ENCODE measurements at places on chromosomes 1 and 21.

- DNase-seq: peak; percentile 34
Observed at GRCh38 chr1:227317523-227318015, 723 bp downstream of the CDC42BPA start.

DNA sequence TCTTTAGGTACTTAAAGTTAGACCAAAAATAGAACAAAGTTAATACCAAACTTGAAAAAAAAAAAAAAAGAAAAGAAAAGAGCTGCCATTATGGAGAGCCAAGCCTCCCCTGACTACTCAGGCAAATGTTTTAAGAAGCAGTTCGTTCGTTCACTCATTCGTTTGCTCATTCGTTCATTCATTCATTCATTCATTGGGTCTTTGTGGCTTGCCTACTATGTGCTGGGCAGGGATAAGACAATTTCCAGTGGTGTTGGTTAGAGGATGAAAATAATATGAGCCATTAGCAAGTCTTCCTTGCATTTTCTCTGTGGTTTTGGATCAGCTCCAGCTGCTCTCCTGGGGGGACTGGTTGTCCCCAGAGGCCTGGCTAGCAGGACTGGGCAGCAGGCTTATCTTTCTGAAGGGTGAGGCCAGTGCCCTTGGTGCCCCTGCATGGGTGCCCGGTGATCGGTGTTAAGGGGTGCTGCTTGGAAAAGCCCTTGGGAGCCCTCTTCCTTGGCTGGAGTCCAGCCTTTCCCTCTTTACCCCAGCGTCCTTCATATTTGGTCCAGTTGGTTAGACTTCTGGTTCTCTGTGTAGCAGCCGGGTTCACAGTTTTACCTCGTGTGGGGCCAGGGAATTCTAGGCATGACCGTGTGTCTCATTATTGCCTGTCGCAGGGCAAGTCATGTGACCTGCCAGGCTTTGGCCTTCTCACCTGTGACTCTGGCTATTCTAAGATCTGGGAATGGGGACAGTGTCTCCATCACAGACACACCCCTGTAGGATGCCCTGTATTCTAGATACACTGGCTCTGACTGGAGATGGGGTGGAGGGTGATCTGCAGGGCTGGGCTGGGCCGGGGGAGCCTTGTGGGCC lies 32.8 kb downstream of the LHX4 start:
- DNase-seq: no peak

GRCh38 chr1:204920511-204920910 lies 49.8 kb downstream of the NFASC start:
- DNase-seq: no peak

- no peak for DNase-seq
Observed at GRCh38 chr1:177631770-177632169, 338.1 kb downstream of the SEC16B start.

DNA sequence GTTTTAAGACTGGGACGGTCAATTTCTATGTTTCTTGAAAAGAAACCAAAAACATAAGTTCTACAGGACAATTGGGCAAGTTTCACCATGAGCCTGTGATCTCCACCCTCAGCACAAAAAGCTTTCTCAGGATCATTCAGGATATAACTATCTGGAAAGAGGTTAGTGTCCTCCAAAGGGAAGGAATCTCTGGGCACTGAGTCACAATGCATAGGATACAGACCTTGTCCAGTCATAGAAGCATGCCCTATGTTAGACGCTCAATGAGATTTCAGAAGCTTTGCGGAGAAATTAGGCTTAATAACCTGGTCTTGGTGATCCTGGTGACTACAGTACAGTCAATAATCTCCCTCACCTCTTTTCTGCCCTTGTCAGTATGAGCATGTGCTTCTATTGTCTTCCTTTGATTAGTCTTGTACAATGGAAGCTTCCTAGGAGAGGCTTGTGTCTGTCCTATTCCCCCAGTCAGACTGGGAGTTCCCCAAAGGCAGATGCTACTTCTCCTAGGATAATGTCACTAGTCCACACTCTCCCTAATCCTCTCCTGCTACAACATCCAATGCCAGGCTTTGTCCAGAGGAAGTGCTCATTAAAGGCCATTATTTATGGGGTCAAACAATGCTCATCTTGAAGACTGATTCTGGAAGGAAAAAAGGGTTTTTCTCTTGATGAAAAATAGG lies 97.4 kb downstream of the KCNH1 start:
- no peak for DNase-seq

DNA sequence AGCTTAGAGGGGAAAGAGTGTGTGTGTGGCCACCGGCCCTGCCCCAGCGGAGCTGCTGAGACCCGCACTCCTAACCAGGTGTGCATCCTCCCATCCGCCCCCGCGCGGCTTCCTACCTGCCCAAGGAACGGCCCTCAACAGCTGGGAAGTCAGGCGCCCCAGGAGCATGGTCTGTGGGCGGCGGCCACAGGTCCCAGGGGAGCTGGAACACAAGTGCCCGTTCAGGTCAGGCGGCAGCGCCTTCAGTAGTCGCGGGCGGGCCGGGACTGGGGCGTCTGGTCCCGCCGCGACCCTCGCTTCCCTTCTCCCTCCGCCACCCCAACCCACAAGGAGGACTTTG lies 448 bp downstream of the AURKAIP1 start:
- DNase-seq: peak; percentile 69

DNA sequence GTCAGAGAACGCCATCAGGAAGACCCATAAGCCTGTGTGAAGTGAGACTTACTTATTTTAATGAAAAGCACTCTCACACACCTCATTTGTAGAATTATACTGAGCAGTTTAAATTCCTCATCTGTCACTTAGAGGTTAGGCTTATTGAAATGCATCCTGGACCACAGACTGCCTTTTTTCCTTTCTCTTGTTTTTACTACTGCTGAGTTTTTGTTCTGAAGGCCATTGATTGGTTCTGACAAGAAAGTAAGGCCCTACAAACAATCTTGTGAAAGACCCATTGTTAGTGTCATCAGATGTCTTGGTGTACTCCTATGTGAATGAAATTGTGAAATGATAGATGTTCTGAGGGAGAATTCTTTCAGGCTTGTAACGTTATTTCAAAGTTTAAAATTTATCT lies 1343.3 kb upstream of the ADGRL2 start:
- no peak for DNase-seq

DNA sequence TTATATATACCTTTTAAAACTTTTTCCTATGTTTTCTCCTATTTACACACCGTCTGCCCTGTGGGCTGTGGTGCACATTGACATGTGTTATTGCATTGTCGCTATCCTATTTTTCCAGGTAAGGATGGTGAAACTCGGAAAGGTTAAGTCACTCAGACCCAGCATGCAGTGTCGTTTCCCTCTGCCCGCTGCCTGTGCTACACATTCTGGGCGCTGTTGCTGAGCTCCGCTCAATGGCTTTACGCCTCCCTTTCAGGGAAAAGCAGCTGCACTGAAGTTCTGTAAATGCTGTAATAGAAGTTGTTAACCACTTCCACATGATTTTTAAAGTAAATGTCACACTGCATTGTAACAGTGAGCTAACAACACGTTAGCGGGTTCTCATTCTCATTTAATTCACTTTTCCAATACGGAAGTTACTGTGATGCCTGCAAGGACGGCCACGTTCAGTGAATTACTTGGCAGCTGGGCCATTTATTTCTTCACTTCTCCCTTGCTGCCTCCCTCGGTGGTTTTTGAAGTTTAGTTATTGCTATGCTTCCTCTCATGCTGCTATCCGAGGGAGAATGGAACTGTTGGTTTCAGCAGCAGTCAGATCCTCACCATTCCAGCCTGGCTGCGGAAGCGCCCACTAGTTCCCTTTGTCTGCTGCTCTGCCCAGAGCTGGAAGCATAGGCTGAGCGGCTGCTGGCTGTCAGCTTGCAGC lies 288.7 kb downstream of the SPATA17 start:
- DNase-seq: no peak

- no peak for DNase-seq
Observed at GRCh38 chr1:23422941-23423340, 1.6 kb downstream of the TCEA3 start.

DNA sequence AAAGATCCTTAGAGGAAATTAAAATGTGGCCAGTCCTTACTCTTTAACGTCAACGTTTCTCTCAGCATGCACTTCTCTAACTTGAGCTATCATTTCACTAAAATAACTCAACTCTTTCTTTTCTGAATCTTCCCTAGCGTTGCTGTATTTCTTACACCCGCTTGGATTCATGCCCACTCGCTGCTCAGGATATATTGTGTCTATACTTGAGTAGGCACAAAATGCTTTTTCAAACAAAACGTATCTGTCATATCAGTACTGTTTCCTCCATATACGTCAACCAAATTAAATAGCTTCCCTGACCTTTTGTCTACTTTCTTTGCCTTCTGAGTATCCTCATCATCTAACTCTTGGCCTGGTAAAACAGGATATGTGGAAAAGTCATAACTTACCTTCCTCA lies 549.7 kb downstream of the SMYD3 start:
- no peak for DNase-seq

DNA sequence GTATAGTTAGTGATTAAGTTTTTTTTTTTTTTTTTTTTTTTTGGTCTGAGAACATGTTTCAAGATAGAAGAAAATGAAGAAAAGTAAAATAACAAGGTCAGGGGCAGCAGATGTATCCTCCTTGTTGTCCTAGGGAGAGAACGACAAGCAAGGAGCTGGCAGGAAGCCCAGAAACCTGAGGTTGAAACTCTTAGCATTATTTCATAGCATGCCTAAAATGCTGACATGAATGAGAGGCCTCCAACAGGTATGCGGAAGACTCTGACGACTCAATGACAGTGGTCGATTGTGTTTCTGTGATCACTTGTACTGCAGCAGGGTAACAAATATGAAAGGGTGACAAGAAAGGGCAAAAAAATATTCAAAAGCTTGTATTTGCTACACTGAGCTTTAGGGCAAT lies 415.9 kb downstream of the PLA2G4A start:
- no peak for DNase-seq

DNA sequence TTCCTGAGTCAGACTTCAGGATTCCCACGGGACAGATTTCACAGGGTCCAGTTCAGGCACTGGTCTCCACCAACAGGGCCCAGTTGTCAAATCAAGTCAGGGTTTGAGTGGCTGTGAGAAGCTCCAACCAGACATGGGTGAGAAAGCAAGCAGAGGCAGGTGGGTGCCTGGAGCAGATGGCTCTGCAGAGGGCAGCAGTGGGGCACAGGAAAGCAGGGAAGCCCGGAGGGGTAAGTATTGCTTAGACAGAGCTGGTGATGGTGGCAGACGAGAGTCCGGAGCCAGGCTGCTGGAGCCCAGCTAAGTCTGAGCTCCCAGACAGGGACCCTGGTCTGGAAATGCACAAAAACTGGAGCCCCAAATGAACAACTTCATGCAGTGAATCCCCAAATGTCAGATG lies 40.4 kb downstream of the RIMS3 start:
- DNase-seq: no peak

- DNase-seq: no peak
Observed at GRCh38 chr1:156845055-156845952, 13.6 kb downstream of the INSRR start.

- no peak for DNase-seq
Observed at GRCh38 chr1:203554071-203554470, 60.1 kb downstream of the OPTC start.

- DNase-seq: no peak
Observed at GRCh38 chr1:180002437-180002836, 47.8 kb downstream of the CEP350 start.

DNA sequence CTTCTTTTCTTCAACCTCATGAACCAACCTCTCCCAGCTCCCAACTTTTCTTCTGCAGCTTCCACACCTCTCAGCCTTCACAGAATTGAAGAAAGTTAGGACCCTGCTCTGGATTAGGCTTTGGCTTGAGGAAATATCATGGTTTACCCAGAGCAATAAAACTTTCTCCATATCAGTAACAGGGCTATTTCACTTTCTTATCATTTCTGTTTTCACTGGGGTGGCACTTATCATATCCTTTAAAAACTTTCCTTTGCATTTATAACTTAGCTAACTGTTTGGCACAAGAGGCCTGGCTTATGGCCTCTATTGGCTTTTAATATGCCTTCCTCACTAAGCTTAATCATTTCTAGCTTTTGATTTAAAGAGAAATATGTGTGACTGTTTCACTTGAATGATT lies 9.4 kb upstream of the FAM3B start:
- no peak for DNase-seq

DNA sequence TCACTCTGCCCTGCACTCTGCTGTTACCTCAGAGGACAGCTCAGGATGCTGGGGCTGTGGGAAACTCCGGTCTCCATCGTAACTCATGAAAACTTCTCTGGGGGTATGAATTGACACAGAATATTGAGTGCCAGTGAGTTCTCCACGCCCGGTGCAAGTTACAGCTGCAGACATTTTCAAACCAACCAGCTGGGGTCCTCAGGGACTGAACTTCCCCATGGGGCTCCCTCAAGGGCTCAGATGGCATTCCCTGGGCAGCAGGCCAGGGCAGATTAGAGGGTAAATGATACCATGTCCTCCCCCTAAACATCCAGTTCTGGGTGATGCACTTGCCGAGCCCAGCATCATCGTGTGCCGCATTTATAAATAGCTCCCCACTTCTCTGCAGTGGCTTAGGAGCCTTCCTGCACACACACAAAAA lies 27.8 kb upstream of the CCSAP start:
- DNase-seq: peak; percentile 92

DNA sequence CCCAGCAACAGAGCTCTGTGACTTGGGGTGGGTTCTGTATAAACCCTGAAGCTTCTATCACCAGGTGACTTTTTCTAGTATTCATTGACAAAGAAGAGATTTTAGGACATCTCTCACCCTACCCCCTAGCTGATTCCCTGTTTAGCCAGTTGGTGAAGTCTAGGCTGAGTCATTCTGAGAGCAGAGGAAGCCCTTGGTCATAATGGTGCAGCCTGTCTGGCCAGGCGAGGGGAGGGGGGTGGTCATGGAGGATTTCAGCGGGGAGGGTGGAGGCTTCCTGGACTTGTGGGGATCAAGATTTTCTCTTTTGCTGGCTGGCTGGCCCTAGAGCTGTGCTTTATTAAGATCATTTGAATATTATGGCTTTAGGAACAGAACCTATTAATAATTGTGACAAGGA lies 262.6 kb downstream of the CAMTA1 start:
- no peak for DNase-seq

- no peak for DNase-seq
Observed at GRCh38 chr1:56573311-56573710, 6.1 kb downstream of the PLPP3 start.

DNA sequence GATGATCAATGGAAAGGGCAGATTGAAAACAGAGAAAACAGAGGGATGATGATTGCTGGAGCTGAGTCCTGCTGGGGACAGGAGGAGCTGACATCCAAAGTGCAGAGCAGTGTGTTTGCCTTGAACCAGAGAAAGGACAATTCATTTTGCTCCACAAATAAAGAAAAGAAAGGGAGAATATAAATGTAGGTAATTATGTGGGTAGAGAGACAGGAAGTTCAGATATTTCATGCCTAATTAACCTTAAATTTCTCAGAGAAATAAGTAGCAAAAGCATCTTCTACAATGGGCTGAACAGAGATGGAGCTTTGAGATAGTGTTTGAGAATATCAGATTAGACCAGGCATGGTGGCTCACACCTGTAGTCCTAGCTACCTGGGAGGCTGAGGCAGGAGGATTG lies 93.2 kb downstream of the TNFSF18 start:
- no peak for DNase-seq
